ENCODE measurements at places on chromosomes 1 and 21.

DNA sequence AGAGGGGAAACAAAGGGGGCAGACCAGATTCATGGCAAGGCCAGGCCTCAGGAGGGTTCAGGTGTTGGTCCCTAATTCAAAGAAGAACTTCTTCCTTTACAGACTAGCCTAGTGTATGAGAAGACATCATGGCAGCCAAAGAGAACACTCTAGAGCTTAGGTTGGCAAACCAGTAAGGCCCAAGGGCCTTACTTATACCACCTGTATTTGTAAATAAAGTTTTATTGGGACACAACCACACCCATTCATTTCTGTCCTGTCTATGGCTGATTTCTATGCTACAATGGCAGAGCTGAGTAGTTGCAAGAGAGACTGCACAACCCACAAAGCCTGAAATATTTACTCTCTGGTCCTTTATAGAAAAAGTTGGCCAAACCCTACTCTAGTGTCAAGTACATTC is 42.3 kb downstream of the SSBP3 start:
- DNase-seq = no peak

DNA sequence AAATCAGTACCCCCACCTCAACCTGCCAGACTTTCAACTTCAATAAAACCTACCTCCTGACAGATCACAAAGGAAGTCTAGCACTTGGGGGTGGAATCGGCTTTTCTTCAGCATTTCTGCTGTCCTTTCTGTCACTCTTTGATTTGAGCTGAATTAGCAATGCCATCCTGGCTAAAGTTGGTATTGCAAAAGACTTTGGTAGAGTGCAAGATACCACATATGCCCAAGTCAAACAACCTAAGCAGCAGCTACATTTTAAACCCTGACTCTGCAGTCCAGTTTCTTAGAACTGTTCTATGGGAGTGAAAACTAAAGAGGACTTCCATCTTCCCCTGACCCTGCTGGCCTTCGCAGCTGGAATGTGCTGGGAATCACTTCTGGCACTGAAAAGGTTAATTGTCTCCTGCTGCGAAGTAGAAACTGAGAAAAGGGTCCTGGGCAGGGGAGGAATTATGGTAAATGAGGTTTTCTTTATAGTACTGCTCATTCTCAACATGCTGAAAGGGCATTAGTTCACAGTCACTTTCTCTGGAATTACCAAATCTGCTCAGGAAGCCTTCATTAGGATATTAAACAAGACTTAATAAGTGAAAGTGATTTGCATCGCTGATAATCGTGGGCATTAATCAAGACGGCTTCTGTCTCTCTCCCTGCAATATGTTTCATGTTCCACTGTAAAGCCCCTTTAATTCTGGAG is 126.2 kb upstream of the SMYD2 start:
- no peak for DNase-seq

- no peak for DNase-seq
These were observed 4.7 kb downstream of the ADIPOR1 start for GRCh38 chr1:202953392-202953791.

DNA sequence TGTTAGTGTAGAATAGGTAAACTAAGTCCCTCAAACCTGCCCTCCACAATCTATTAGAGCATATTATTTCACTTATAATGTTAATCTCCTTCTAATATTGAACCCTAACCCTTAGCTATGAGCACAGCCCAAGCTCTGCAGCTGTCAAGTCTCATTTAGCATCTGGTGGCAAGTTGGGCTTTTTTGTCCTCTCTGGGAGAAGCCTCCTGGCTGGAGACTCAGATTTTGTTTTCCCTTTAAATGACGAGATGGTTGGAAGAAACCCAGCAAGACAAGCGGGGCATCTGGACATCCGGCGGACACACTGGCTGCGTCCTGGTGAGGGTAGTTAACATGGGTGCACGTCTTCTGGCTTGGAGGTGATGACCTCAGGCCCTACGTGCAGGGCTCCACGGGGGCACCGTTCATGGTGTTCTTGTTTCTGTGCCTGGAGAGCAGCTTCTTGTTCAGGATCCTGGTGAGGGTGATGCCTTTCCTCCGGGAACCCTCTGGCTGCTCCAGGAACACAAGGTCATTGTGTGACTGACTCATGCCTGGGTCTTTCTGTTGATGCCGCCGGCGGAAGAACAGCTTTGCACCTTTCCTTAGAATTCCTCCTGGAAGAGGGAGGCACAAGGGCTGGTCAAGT is 9.7 kb upstream of the PRDM15 start:
- no peak for DNase-seq
